ENCODE measurements at places on chromosomes 4 and X.

GRCh38 chr4:5125321-5125720, 74.0 kb downstream of the STK32B start:
- no peak for DNase-seq

DNA sequence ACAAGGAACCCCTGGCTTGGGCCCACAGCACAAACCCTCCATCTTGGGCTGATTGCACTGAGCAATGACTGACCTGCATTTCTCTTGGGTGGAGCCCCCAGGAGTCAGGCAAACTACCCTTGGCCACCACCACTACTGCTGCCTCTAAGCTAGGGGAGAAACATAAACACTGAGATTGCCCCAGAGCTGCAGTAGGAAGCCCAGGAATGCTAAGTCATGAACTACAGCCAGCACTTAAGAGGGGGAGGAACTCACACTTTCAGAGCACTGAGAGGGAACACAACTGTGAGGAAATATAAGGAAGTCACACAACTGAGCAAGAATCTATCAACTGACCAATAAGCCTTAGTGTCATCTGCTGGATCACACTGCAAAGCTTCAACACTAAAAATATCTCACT, 111.6 kb upstream of the PPP3CA start:
- no peak for DNase-seq

DNA sequence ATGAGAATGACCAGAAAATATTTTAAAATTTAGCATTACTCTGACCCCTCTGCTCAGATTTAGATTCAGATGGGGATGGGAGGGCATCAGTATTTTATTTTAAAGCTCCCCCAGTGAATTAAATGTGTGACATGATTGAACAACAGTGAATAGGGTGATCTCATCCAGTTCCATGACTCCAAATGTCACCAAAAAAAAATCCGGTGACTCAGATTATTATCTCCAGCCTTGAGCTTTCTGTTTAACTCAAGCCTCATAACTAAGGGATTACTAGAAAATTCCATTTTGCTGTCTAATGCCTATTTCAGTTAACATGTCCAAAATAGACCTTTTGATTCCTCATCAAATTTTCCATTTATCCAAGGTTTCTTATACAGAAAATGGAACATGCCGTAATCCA, 121.8 kb upstream of the TMEM47 start:
- no peak for DNase-seq

GRCh38 chrX:14616836-14617235, 87.5 kb downstream of the GLRA2 start:
- no peak for DNase-seq

- DNase-seq, result no peak
Measured at GRCh38 chrX:115259238-115259875, 25.5 kb upstream of the LRCH2 start.

- no peak for DNase-seq
Measured at GRCh38 chr4:160299608-160300007, 1196.7 kb downstream of the RAPGEF2 start.

Data from lower leg skin (tissue), 4 donors.